ENCODE measurements at places on chromosomes 1 and 21. TPM values are rescaled to one million over a fixed set of nuclear protein-coding genes. Genes with fewer than 3 reads are reported as not detected.

The BCAN gene
- total RNA-seq, result not detected

The RIIAD1 gene
- not detected for total RNA-seq

The SLC6A9 gene
- 11.1 TPM for total RNA-seq

The TNFRSF18 gene
- total RNA-seq, result 30.7 TPM

GRCh38 chr21:29430576-29430975 lies 131.9 kb downstream of the BACH1 start:
- peaks cover 2% of the 10 kb centered on the region for H3K36me3 ChIP-seq
- no peak overlapping the region for H3K4me3 ChIP-seq
- no peak overlapping the region for H3K27ac ChIP-seq
- no peaks in the 10 kb centered on the region for H3K27me3 ChIP-seq

DNA sequence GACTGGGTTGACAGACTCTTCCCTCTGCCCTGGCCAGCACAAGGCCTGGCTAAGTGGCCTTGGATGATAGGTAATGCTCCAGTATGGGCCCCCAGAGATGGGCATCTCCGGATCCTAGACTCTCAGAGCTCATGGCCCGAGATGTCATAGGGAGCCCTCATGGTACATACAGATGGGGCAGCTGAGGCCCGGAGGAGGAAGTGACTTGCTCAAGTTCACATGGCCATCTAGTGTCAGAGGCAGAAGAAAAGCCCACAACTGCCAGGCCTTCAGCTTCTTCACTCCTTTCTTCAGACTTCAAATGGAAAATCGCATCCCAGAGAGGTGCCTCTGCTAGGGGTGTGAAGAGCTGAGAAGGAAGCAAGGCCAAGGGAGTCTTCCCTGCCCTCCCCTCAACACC lies 46.8 kb upstream of the SYNC start:
- no peak for DNase-seq
- H3K4me3 ChIP-seq, result no peak overlapping the region
- no peaks in the 10 kb centered on the region for H3K36me3 ChIP-seq
- peaks cover 1% of the 10 kb centered on the region for H3K27me3 ChIP-seq
- no peak overlapping the region for H3K27ac ChIP-seq
- H3K4me1 ChIP-seq, result peaks cover 3% of the 10 kb centered on the region

GRCh38 chr21:38244885-38245869 lies 11.6 kb upstream of the KCNJ15 start:
- H3K4me3 ChIP-seq, result peak overlapping the region; percentile 10
- peak; percentile 89 for DNase-seq
- peaks cover 41% of the 10 kb centered on the region for H3K4me1 ChIP-seq
- no peaks in the 10 kb centered on the region for H3K27me3 ChIP-seq

- peaks cover 17% of the 10 kb centered on the region for H3K4me1 ChIP-seq
- no peaks in the 10 kb centered on the region for H3K27me3 ChIP-seq
- no peak overlapping the region for H3K27ac ChIP-seq
- DNase-seq, result no peak
- H3K4me3 ChIP-seq, result no peak overlapping the region
- peaks cover 42% of the 10 kb centered on the region for H3K36me3 ChIP-seq
Measured at GRCh38 chr1:229599218-229599954, 26.5 kb downstream of the TAF5L start.

GRCh38 chr1:227754958-227755357 lies 19.7 kb downstream of the SNAP47 start:
- no peak overlapping the region for H3K4me3 ChIP-seq
- H3K4me1 ChIP-seq, result peaks cover 41% of the 10 kb centered on the region
- H3K27ac ChIP-seq, result no peak overlapping the region
- no peaks in the 10 kb centered on the region for H3K27me3 ChIP-seq

- H3K4me1 ChIP-seq, result no peaks in the 10 kb centered on the region
- H3K36me3 ChIP-seq, result no peaks in the 10 kb centered on the region
- no peak overlapping the region for H3K4me3 ChIP-seq
- no peak overlapping the region for H3K27ac ChIP-seq
Measured at GRCh38 chr1:170682169-170682568, 18.2 kb downstream of the PRRX1 start.

DNA sequence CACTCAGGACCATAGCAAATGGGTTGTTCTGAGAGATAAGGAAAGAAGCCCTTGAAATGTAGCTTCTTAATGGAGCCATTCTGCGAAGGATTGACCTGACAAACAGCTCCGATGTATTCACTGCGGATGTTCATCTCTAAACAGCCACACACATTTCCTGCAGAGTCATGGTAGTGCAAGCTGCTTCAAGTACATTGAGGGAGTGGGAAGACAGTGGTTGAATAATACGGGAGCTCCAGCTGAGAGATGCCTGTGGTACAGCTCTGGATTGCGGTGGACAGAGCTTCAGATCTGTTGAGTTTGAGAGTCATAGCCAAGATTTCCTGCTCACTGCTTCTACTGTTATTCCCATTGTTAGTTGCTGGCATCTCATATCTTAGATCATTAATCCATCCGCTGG lies 86.6 kb downstream of the ZBTB18 start:
- H3K36me3 ChIP-seq, result no peaks in the 10 kb centered on the region
- peaks cover 10% of the 10 kb centered on the region for H3K4me1 ChIP-seq
- peak; percentile 21 for DNase-seq
- H3K27ac ChIP-seq, result no peak overlapping the region
- H3K4me3 ChIP-seq, result peak overlapping the region; percentile 47

DNA sequence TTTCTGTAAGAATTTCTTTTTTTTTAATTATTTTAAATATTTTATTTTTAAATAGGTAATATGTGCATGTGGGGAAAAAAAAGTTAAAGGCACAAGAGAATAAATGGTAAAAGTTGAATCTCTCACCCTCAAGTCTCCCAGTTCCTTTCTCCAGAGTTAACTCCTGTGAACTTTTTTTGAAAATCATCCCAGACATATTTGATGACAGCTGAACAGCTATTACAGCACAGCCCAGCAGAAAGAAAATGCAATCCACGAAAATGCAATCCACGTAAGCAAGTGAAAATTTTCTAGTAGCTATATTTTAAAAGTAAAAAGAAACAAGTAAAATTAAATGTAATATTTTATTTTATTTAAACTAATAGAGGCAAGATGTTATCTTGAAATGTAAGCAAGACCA lies 310.0 kb upstream of the RUNX1 start:
- peaks cover 13% of the 10 kb centered on the region for H3K4me1 ChIP-seq
- DNase-seq, result no peak
- H3K4me3 ChIP-seq, result no peak overlapping the region

DNA sequence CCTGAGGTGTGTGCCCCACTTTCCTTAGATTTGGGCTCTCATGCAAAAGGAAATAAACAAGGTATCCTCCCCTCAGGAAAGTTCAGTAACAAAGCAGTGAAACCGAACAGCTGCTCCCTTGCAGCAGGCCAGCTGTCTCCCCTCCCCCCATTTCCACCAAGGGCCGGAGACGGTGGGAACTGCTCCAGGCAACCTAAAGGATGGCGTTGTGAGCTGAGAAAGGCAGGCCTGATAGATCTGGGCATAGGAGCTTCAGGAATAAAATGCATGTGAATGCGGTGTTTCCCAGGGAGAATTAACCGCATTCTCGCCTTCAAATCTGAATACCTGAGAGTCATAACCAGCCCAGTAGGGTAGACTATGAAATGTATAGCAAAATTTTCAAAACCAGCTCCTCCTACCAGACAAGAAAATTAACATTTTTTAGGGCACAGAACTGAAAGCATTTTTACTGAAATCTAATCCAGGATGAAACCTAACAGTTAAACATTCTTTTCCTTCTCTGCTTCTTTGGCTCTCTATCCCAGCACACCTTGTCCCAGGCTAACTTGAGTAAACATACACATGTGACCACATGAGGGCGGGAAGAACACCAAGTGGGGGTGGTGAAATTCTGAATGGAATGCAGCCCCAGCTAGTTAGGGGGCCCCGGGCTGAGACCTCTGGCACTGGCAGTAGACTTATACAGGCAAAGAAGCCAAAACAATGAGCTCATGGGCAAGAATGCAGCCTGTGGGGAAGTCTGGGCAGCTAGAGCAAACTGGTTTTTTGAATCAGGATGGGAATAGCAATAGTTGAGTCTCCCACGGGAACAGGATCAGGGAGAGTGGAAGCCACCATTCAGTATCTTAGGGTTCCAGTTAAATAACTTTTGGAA lies 11.5 kb downstream of the MCL1 start:
- peak; percentile 67 for DNase-seq
- H3K36me3 ChIP-seq, result peaks cover 34% of the 10 kb centered on the region
- peak overlapping the region; percentile 99 for H3K27ac ChIP-seq
- peak overlapping the region; percentile 71 for H3K4me3 ChIP-seq

- no peak overlapping the region for H3K4me3 ChIP-seq
- no peak for DNase-seq
- no peaks in the 10 kb centered on the region for H3K27me3 ChIP-seq
- peaks cover 36% of the 10 kb centered on the region for H3K4me1 ChIP-seq
Measured at GRCh38 chr1:236275586-236275985, 6.2 kb downstream of the ERO1B start.

All from activated naive CD4-positive, alpha-beta T cell treated with anti-CD3 and anti-CD28 coated beads for 36 hours (primary cell).